ENCODE measurements at places on chromosomes 12 and 14. TPM values are rescaled to one million over a fixed set of nuclear protein-coding genes. Genes with fewer than 3 reads are reported as not detected.

Gene CARMIL3
- under 0.01 TPM for total RNA-seq

Gene SPTB
- total RNA-seq = not detected

Gene KRT6A
- total RNA-seq = 40.3 TPM

Gene CIDEB
- 3.2 TPM for total RNA-seq

Gene MYF5
- total RNA-seq = not detected

Gene RNFT2
- 0.97 TPM for total RNA-seq

Gene CLEC9A
- not detected for total RNA-seq

Gene KCNJ8
- total RNA-seq = 2.3 TPM

Gene ELK3
- 29.2 TPM for total RNA-seq

Gene DERA
- total RNA-seq = 53.4 TPM

Gene LRIG3
- 139 TPM for total RNA-seq

Gene ZNF410
- 75.7 TPM for total RNA-seq
